ENCODE measurements at places on chromosomes 13 and 19. TPM values are rescaled to one million over a fixed set of nuclear protein-coding genes. Genes with fewer than 3 reads are reported as not detected.

DNA sequence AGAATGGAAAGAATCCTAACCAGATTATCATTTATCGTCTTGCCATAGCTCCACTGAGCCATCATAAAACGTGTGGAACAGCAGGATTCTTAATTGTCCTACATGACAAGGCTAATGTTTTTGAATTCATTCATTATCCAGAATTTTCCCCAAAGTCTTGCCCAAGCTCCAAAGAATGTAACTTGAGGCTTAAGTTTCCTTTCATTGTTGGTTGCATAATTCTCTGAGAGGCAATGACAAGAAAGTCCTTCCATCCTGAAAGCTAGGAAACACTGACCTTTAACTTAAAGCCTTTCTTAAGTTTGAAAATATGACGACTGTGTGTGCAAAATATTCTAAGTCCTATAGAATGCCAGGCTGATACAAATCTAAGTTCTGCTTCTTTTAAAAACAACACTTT is 546.1 kb downstream of the SUCLA2 start:
- DNase-seq: no peak

DNA sequence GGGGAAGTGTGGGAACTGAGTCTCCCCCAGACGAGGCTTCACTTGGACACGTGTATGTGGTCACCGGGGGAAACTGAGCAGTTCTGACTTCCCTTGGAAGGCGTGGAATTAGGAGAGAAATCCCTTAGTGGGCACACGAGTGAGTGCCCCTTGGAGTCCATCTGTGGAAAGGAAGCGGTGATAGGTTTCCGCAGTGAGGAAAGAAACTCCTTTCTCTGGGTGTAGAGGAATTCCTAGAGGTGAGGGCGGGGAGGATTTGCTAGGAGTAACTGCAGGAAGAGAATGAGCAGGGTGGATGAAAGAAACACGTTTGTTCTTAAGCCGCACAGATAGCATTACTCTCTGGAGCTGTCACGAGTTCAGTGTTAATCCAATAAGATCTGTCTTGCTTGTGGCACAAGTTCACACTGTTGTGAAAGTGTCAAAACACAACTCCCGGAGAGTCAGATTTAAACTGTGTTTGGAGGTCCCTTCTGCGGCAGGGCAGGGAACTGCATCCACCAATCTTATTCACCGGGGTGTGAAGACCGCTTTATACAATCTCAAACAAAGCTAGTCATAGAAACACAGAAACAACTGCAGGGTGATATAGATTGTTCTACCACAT is 1.2 kb downstream of the KL start:
- DNase-seq: peak; percentile 83

- no peak for DNase-seq
Observed at GRCh38 chr13:73991884-73992283, 142.3 kb downstream of the KLF12 start.

GRCh38 chr19:18541992-18542940 is 1.1 kb downstream of the FKBP8 start:
- DNase-seq: no peak

SCEL gene
- not detected for total RNA-seq

MBD3L2 gene
- not detected for total RNA-seq

DNA sequence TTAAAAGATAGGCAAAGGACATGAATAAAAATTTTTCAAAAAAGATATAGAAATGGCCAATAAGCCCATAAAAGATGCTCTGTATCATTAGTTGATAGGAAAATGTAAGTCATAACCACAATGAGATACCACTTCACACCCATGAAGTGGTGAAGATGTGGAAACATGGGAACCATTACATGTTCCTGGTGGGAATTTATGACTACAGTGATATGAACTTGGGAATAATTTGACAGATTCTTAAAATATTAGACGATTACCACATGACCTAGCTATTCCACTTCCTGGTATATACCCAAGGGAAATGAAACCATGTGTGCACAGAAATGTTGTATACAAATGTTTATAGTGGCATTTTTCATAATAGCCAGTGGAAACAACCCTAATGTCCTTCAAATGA is 232.2 kb downstream of the GGACT start:
- no peak for DNase-seq

GRCh38 chr13:43339805-43340550 is 316.6 kb downstream of the DNAJC15 start:
- no peak for DNase-seq

DNA sequence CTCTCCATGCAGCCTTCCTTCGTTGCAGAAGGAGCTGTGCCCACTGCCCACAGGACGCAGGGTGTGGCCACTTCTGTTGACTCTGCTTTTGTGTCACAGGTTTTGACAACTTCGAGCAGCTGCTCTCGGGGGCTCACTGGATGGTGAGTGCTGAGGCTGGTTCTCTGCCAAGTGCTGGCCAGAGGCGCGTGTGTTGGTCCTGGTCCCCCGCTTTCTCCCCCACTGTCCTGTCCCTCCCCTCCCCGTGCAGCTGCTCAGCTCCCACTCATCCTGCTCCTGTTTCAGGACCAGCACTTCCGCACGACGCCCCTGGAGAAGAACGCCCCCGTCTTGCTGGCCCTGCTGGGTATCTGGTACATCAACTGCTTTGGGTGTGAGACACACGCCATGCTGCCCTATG is 10.6 kb upstream of the PDCD2L start:
- no peak for DNase-seq

- no peak for DNase-seq
Observed at GRCh38 chr13:74625541-74625940, 491.3 kb upstream of the KLF12 start.

GRCh38 chr13:25118378-25118905 is 22.5 kb downstream of the PABPC3 start:
- no peak for DNase-seq

IGFL4 gene
- not detected for total RNA-seq

ZNF256 gene
- total RNA-seq: 5.3 TPM

TSKS gene
- 0.96 TPM for total RNA-seq

GRCh38 chr19:50412419-50412818 is 6.3 kb upstream of the SPIB start:
- DNase-seq: no peak

- peak; percentile 88 for DNase-seq
Observed at GRCh38 chr19:51688671-51689571, 4.2 kb upstream of the SPACA6 start.

- peak; percentile 58 for DNase-seq
Observed at GRCh38 chr13:113887700-113888201, 23.9 kb upstream of the GAS6 start.

HTR2A gene
- total RNA-seq: 0.16 TPM

DNA sequence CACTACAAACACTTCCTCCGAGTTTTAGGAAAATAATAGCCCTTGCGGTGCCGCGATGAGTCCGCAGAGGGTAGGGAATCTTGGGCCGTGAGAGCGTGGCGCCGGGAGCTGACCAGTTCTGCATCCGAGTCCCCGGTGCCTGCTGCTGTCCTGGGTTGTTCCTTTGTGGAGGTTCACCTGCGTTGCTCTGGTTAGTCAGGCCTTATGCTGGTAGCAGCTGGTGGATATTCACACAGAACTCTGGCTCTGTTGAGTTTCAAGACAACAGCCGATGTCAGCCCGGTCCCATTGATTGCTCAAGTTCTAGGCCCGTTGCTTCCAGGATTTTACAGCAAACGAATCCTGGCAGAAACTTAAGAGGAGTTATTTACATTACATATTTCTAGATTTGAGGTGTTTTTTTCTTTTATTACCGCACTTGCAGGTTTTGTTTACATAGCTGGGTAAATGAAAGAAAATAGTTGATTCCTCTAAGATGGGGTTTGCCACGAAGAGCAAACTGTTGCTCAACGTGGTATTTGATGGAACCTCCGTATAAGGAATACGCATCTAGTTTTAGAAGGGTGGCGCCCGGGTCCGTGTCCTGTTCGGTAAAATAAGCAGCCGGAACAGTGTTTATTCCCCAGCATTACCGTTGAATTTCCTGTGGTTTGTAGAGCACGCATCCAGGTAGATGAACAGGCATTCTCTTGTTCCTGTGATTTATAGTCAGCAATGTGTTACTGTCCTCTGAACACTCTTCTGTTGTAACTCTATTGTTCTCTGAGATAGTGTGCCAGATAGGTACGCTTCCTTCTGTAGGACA is 1.3 kb downstream of the CLDN10 start:
- no peak for DNase-seq

ABHD13 gene
- 5.9 TPM for total RNA-seq

DNA sequence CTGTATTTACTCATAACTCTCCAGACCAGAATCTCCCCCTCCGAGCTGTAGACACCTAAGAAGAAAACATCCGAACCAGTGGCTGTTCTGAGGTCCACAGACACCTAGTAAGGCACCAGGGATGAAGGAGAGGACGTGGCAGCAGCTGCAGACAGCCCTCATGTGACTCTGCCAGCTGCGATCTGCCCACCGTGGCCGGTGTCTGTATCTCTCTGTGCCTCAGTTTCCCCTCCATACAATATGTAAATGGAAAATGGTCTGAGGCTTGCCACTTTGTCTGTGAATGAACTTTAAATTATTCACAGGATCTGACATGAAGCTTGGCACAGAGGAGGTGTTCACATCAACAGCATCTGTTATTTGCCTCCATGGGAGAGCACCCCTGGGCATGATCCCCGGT is 2.4 kb downstream of the CEACAM4 start:
- no peak for DNase-seq

LYPD5 gene
- total RNA-seq: 0.63 TPM

- DNase-seq: no peak
Observed at GRCh38 chr19:18428173-18428786, 9.1 kb downstream of the SSBP4 start.

ADAMTS10 gene
- total RNA-seq: 13.1 TPM

GRCh38 chr19:45440259-45440638 is 16.5 kb upstream of the ERCC1 start:
- no peak for DNase-seq

DNA sequence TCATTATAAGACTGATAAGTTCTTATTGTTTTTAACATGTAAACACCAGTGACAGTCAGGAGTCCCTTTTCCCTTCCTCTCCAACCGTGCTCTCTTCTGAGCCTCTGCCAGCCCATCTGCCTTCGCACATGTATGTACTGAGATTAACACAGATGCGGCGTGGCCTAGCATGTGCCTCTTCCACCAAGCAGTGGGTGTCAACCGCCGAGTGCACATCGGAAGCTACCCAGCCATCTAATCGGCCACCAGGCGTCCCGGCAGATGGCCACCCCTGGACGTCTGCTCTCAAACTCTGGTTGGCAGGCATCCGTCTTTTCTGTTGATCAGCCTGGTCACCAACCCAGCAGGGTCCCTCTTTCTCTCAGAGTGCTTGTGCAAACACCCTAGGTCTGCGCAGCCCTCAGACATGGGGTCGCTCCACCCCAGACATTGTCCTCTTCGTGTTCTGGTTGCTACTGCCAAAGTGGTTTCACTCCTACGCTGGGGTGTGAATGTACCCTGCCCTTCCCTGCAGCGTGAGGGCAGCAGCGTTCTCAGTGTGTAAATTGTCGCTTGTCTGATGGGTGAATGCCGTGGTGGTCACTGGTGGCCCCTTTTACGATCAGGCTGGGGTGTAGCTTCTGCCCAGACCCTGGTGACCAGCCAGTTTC is 57.7 kb upstream of the LDLR start:
- no peak for DNase-seq

CPB2 gene
- total RNA-seq: not detected

- no peak for DNase-seq
Observed at GRCh38 chr19:15038294-15038693, 11.0 kb upstream of the CASP14 start.

PNMA8B gene
- total RNA-seq: 1.7 TPM

- DNase-seq: no peak
Observed at GRCh38 chr19:46446021-46446420, 17.3 kb upstream of the PNMA8C start.

WASF3 gene
- 11.8 TPM for total RNA-seq

GRCh38 chr19:1284293-1284978 is 1.2 kb upstream of the EFNA2 start:
- no peak for DNase-seq

DNA sequence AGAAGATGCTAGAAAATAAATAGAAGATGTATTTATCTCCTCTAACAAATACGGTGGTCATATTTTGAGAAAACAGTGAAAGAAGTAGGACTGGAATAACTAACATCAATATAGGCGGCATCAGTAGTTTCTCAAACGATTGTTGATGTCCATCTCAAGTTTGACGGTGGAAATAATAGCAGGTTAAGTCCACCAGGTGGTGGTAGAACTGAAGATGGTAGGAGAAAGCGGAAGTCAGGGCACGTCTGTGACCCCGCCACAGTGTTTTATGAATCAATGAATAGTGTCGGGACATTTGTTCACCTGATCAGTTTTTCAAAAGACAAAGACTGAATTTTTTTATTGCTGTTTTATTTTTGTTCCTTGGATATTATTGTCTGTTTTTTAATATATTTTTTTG is 706.4 kb upstream of the SLC10A2 start:
- no peak for DNase-seq

JAK3 gene
- total RNA-seq: 0.93 TPM

- no peak for DNase-seq
Observed at GRCh38 chr19:43406297-43406696, 8.4 kb upstream of the TEX101 start.

DNA sequence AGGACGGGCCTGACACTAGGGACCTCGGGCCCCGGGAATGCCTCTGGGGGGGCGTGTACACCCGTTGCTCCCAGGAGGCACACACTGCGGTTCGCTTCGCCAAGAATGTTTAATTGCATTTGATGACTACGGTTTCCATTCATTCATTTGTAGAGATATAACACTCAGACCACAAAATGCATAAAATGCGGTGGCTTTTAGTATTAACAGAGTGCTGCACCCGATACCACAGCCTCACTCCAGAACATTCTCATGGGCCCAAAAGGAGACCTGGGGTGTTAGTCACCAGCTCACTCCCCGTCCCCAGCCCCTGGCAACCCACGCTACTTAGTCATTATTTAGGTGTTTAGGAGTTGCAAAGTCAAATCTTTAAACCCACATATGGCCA is 21.8 kb downstream of the HCN2 start:
- no peak for DNase-seq

DNA sequence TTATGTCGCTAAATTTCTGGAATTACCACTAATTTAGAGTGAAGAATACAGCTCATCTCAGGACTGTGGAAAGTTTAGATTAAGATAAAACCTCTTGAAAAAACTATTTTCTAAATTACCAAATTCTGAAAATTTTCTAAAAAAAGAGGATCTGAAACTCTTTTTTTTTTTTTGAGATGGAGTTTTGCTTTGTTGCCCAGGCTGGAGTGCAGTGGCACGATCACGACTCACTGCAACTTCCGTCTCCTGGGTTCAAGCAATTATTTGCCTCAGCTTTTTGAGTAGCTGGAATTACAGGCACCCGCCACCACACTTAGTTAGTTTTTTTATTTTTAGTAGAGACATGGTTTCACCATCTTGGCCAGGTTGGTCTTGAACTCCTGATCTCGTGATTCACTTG is 16.6 kb upstream of the ZNF253 start:
- DNase-seq: no peak
